ENCODE measurements at places on chromosomes 7 and 10.

DNA sequence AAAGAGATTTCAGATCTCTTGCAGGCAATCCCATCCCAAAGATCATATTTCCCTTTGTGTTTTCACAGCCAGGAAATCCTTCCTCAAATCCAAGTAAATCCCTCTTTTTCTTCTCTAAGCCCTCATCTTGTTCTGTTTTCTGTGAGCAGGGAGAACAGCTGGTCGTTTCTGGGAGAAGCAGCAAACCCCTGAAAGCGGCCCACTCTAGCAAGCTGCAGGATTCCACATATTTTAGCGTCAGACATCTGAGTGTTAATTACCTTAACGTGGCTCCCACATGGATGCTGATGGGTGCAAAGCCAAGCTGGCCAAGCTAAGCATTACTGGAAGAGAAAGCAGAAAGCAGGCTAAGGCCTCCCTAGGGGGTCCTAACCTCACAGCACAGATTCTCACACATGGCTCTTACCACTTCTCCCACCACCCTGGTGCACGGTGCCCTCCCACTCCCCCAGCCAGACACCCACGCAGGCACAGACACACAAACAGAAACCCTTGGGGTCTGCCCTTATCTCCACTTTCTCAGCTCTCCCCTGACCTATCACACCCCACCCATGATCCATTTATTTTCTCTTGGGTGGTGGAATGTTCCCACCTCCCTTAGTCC, 551.0 kb upstream of the AUTS2 start:
- no peak for DNase-seq

GRCh38 chr7:69651101-69651590, 52.9 kb downstream of the AUTS2 start:
- DNase-seq = no peak

GRCh38 chr7:29239638-29240037, 45.1 kb downstream of the CHN2 start:
- DNase-seq = no peak

DNA sequence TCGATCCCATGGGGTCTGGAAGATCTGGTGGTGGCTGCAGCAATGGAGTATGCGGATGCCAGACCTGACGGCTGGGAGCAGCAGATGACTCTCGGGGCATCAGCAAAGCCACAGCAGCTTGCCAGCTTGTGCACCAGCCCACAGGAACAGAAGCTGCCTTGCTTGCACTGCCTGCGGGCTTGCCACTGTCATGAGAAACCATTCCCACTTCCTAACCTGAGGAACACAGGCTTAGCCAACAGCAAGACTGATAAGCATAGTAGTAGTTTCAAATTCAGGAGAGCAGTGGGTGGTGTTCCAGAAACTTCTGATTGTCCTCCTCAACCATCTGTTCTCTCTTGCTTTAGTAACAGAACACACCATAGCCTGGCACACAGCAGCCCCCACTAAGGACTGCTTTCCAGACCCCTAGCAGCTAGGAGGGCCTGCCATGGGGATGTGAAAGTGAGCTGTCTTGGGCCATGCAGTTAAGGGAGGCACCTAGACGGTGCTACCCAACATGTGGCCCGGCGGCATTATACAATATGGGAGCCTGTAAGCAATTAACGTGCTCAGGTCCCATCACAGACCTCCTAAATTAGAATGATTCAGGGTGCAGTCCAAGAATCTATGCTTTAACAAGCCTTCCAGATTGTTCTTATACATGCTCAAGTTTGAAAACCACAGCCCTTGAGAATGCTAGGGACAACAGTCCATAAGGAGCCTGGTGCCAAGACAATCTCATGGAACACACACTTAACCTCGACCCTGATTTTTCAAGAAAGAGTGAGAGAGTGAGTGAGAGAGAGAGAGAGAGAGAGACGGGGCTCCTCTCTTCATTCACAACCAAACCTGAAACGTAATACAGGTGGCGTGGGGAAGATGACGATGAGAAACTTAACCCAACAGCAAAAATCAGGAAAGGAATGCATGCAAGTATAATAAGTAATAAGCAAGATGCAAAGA, 7.1 kb downstream of the ANXA11 start:
- peak; percentile 27 for DNase-seq

DNA sequence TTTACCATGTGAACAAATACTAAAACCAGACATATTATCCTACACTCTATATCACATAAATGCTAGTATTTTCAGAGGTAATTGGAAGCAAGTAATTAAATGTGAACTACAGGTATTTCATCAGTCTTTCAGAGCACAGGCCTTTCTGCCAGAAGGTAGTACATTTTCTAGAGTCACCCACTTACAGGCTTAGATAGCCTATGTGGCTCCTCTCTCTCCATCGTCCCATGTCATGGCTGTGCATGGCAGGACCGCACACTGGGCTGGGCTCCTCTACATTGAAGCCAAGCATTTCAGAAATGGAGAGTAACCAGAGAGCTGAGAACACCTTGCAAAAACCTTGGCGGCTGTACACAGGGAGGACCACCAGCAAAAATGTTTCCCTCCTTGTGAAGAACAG, 49.7 kb downstream of the GFRA1 start:
- no peak for DNase-seq
